ENCODE measurements at places on chromosomes 7 and 10.

DNA sequence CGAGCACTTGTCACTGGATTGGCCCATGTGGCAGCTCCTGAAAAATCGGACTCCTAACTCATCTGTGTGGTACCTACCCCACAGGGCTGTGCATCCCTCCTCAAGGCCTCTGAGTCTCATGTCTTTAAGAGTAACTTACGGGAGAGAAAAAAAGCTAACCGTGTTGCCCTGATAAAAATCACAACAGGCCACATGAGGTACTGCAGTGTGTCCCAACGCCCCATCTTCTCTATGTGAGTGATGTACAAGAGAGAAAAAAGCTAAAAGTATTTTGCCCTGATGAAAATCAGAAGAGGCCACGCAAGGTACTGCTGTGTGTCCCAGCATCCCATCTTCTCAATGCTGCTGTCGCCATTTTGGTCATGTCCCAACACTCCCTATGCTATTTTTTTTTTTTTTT is 41.2 kb upstream of the ADRB1 start:
- no peak for DNase-seq

DNA sequence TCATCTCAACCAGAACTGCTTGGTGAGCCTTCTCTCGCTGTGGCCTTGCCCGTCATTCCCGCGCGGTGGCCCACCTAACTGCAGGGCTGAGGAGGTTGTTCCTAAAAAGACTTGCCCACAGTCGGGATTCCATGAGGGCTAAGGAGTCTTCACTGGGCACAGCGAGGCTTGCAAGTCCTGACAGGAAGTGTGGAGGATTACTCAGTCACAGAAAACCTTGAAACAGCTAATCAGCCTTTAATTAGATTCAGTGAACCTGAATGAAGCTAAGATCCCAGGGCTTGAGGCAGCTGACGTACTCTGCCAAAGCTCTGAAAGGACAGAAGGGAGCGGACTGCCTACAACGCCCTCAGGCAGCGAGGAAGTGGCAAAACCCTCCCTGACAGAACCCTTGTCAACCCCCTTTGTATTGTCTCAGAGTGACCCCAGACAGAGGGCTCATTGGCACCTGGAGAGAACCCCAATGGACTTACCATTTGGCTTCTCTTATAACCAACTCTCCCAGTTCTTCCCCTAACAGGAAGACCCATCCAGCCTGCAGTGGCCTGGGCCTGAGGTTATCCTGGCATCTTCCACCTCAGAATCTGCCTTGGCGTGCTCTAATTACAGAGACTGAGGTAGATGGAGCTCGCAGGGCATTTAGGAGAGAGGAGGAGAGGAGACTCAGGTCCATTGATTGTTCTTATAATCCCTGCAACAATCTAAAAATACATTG is 2.5 kb upstream of the LAMB4 start:
- DNase-seq: no peak

DNA sequence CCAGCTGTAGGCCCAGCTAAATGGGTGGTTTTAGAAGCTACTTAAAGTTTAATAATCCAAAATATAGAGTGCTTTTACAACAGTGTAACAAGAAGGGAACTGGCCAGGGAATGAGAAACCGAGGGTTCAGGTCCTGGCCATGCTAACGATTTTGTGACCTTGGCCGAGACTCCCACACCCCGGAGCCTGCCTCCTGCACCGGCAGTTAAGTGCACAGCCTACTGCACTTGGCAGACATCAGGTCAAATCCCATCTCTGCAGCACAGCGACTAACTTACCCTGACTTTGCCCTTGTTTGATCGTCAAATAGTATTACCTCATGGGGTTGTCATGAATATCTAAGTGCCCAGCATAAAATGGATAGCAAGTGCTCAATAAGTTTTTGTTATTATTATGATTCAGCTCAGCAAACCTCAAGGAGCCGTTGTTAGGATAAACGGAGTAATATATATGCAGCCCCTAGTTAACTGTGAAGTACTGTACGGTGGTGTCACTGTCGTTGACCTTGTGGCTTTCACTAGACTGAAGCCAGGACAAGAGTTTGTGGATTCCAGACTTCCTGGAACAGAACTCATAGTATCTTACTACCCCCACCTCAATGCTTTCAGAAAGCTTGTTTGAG is 35.5 kb downstream of the LYZL1 start:
- no peak for DNase-seq

- DNase-seq: no peak
Measured at GRCh38 chr10:8539056-8539455, 484.6 kb downstream of the GATA3 start.

- no peak for DNase-seq
Measured at GRCh38 chr7:155715111-155715805, 70.8 kb downstream of the RBM33 start.

- no peak for DNase-seq
Measured at GRCh38 chr7:84188786-84189405, 5.7 kb downstream of the SEMA3A start.

DNA sequence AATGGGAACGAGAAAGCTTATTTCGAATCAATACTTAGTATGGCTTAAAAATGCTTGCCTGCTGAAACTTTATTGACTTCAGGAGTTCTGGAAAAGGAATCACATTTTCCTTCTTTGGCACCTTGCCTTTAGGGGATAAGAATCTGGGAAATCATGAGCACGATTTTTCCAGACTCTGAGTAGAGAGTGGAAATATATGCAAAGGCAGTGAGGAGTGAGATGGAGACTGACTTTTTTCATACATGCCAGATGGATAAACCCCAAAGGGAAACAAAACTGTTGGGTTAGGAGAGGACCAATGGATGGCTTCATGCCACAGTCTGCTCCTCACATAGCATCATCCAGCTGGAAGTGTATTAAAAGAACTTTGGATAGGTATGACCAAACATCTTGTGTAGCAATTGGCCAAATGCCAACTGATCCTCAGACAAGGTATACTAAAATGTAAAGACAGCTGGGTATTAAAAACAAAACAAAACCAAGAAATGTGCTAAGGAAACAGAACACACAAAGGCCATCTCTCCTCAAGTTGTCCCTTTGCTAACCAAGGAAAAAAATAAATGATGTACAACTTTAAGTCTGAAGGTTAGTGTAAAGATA is 1.7 kb downstream of the COL28A1 start:
- no peak for DNase-seq

Measured in B cell (primary cell).